Activated CD4-positive, alpha-beta memory T cell treated with anti-CD3 and anti-CD28 coated beads, Interleukin-2, amount 10 ng/mL, durations not matched to agents 7 days and 5 days (primary cell): ENCODE measurements at places on chromosomes 16 and 17. TPM values are rescaled to one million over a fixed set of nuclear protein-coding genes. Genes with fewer than 3 reads are reported as not detected.
A peak's percentile ranks its signal among the peaks of the same experiment; 100 is the strongest.

DNA sequence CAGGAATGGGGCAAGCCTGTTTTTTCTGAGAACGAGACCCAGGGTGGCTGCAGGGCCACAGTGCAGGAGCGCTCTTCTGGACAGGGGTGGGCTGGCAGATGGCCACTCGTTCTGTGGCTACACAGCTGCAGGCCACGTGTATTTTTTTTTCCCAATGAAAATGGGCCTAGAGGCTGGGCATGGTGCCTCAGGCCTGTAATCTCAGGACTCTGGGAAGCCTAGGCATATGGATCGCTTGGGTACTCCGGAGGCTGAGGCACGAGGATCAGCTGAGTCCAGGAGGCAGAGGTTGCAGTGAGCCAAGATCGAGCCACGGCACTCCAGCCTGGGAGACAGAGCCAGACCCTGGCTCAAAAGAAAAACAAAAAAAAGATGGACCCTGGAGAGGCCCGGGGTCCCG, 6.8 kb downstream of the UNKL start:
- H3K27ac ChIP-seq = no peak overlapping the region
- H3K27me3 ChIP-seq = no peaks in the 10 kb centered on the region
- H3K36me3 ChIP-seq = peaks cover 6% of the 10 kb centered on the region
- H3K4me1 ChIP-seq = peaks cover 19% of the 10 kb centered on the region
- no peak for DNase-seq
- no peak overlapping the region for H3K4me3 ChIP-seq

GRCh38 chr17:40348562-40349476, 15.7 kb downstream of the GJD3 start:
- peak overlapping the region; percentile 60 for H3K27ac ChIP-seq
- DNase-seq = no peak
- H3K27me3 ChIP-seq = no peaks in the 10 kb centered on the region
- H3K4me3 ChIP-seq = no peak overlapping the region

Gene ARL17B
- total RNA-seq = 21.9 TPM

Gene PLXDC1
- total RNA-seq = 7.2 TPM

GRCh38 chr16:2388875-2389433, 40.3 kb upstream of the CCNF start:
- peaks cover 4% of the 10 kb centered on the region for H3K4me1 ChIP-seq
- H3K36me3 ChIP-seq = no peaks in the 10 kb centered on the region
- H3K27me3 ChIP-seq = peaks cover 4% of the 10 kb centered on the region
- H3K4me3 ChIP-seq = no peak overlapping the region

- peak overlapping the region; percentile 86 for H3K27ac ChIP-seq
- no peak for DNase-seq
- peaks cover 25% of the 10 kb centered on the region for H3K36me3 ChIP-seq
- H3K4me3 ChIP-seq = peak overlapping the region; percentile 82
Measured at GRCh38 chr17:4364622-4365041, 1.8 kb downstream of the UBE2G1 start.

- H3K36me3 ChIP-seq = no peaks in the 10 kb centered on the region
- no peak for DNase-seq
- H3K4me1 ChIP-seq = no peaks in the 10 kb centered on the region
- H3K27me3 ChIP-seq = peaks cover 5% of the 10 kb centered on the region
- no peak overlapping the region for H3K4me3 ChIP-seq
- H3K27ac ChIP-seq = no peak overlapping the region
Measured at GRCh38 chr17:8046929-8047768, 8.3 kb downstream of the ALOX15B start.

GRCh38 chr17:76735006-76735405, 2.1 kb downstream of the SRSF2 start:
- no peaks in the 10 kb centered on the region for H3K27me3 ChIP-seq
- peaks cover 55% of the 10 kb centered on the region for H3K4me1 ChIP-seq
- H3K4me3 ChIP-seq = peak overlapping the region; percentile 93
- peak overlapping the region; percentile 91 for H3K27ac ChIP-seq
- DNase-seq = no peak

- H3K27ac ChIP-seq = no peak within 1 kb of the TSS
- DNase-seq = no peak
- H3K4me3 ChIP-seq = no peak within 1 kb of the TSS
- H3K4me1 ChIP-seq = peaks cover 4% of the 10 kb centered on the region
- peaks cover 25% of the 10 kb centered on the region for H3K27me3 ChIP-seq
Measured at GRCh38 chr16:22161999-22162655, at the start of gene SDR42E2. SDR42E2 (plus strand) TSS chr16:22162506; CDS start chr16:22165583, 3,077 bp downstream.

Gene ADAMTS18
- not detected for total RNA-seq

DNA sequence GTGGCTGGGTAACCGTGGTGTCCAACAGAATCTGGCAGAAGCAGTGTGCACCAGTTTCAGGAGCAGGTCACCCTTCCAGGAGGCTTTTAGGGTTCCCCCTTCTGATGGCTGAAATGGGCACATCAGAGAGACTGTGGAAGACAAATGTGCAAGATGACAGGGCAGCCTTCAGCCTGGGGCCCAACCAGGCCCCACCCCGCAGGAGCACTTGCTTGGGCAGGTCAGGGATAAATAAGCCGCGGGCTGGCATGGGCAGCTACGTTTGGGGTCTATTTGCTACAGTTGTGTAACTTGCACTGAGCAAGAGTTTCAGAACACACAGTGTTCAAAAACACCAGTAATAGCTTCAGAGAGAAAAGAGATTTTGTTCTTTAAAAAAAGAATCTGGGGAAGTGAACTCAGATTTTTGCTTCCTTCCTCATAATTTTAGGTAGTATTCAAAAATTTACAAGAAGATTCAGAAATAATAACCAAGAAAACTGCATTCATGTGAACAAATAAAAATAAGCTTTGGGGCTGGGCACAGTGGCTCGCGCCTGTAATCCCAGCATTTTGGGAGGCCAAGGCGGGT, 44.9 kb upstream of the BAHCC1 start:
- no peaks in the 10 kb centered on the region for H3K36me3 ChIP-seq
- H3K27me3 ChIP-seq = peaks cover 32% of the 10 kb centered on the region
- H3K4me3 ChIP-seq = no peak overlapping the region
- no peak overlapping the region for H3K27ac ChIP-seq
- H3K4me1 ChIP-seq = no peaks in the 10 kb centered on the region

- no peaks in the 10 kb centered on the region for H3K27me3 ChIP-seq
- peaks cover 10% of the 10 kb centered on the region for H3K36me3 ChIP-seq
- DNase-seq = no peak
- H3K27ac ChIP-seq = no peak overlapping the region
- no peak overlapping the region for H3K4me3 ChIP-seq
- peaks cover 27% of the 10 kb centered on the region for H3K4me1 ChIP-seq
Measured at GRCh38 chr17:3681057-3681456, 12.4 kb downstream of the EMC6 start.

GRCh38 chr16:69105501-69106361, at the start of gene HAS3:
HAS3 (plus strand) TSS chr16:69105653; CDS start chr16:69109396, 3,743 bp downstream.
- peaks cover 15% of the 10 kb centered on the region for H3K4me1 ChIP-seq
- peak; percentile 36 for DNase-seq
- H3K36me3 ChIP-seq = no peaks in the 10 kb centered on the region
- no peak within 1 kb of the TSS for H3K27ac ChIP-seq

GRCh38 chr17:9237053-9237410, 215.7 kb downstream of the NTN1 start:
- H3K36me3 ChIP-seq = no peaks in the 10 kb centered on the region
- H3K27ac ChIP-seq = no peak overlapping the region
- H3K27me3 ChIP-seq = peaks cover 3% of the 10 kb centered on the region

- no peaks in the 10 kb centered on the region for H3K27me3 ChIP-seq
- no peak overlapping the region for H3K27ac ChIP-seq
- no peak for DNase-seq
- H3K4me1 ChIP-seq = no peaks in the 10 kb centered on the region
- no peak overlapping the region for H3K4me3 ChIP-seq
- no peaks in the 10 kb centered on the region for H3K36me3 ChIP-seq
Measured at GRCh38 chr16:51556694-51557340, 405.7 kb upstream of the SALL1 start.

Gene PRAC1
- not detected for total RNA-seq

Gene TSC2
- total RNA-seq = 90.1 TPM

DNA sequence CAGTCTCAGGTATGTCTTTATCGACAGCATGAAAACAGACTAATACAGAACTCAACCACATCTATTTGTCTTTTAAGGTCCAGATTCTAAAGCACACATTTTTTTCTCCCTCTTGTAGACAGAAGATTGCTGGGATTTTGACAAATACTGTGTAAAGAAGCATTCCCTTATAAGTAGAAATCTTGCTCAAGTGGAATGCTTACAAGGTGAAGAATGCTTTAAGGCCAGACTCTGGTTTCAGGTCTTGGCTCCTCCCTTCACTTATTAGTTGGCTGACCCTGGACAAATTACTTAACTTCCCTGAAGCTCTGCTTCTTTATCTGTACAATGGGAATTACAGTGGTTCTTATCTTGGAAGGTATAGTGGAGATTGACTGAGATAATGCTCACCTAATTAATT, 242.3 kb upstream of the IRX5 start:
- no peaks in the 10 kb centered on the region for H3K27me3 ChIP-seq
- no peak for DNase-seq
- H3K4me3 ChIP-seq = no peak overlapping the region
- H3K27ac ChIP-seq = no peak overlapping the region
- H3K4me1 ChIP-seq = no peaks in the 10 kb centered on the region

DNA sequence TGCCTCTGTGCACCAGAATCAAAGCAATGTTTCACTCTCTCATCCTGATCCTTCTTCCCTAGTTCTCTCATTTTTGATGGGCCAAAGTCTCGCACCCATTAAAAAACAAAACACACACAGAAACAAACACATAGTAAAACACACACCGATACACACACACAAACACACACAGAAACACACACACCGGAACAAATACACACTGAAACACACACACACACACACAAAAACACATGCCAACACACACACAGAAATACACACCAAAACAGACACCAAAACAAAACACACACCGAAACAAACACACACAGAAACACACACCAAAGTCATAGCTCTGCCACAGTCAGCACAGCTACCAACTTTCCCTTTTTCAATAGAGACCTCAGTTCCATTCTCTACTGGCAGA, 8.6 kb downstream of the HSPB9 start:
- no peak overlapping the region for H3K4me3 ChIP-seq
- H3K36me3 ChIP-seq = peaks cover 66% of the 10 kb centered on the region
- H3K27me3 ChIP-seq = no peaks in the 10 kb centered on the region
- no peak for DNase-seq

DNA sequence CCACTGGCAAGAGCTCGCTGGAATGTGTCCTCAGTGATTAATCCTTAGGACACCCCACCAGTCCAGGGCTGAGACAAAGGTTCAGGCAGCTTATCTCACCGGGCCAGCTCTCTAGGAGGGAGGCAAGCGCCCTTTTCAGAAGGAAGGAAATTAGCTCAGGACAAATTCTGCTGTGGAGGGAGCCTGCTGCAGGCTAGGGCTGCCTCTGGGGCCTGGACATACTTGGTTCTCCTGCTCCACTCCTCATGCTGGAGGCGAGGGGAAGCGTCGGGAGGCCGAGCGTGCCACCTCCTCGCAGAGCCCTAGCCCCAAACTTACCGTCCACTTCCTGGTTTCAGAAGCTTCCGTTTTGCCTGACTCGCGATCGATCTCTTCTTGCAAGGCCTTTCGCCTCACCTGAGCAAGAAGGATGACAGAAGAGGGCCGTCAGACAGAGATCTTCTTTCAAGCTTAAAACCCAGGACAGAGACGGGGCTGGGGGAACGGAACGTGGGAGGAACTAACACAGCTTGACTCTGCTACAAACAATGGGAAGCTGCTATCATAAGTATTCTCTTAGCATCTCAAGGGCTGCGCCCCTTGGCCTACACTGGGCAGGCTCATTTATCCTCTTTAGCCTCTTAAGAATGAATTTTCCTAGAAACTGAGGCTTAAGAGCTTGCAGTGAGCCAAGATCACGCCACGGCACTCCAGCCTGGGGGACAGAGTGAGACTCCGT, 7.7 kb downstream of the KNOP1 start:
- no peaks in the 10 kb centered on the region for H3K4me1 ChIP-seq
- no peak overlapping the region for H3K27ac ChIP-seq
- H3K36me3 ChIP-seq = peaks cover 24% of the 10 kb centered on the region
- H3K27me3 ChIP-seq = no peaks in the 10 kb centered on the region
- no peak for DNase-seq
- no peak overlapping the region for H3K4me3 ChIP-seq
